Smooth muscle cell of the pulmonary artery (primary cell): ENCODE measurements at places on chromosomes 7 and 10. TPM values are rescaled to one million over a fixed set of nuclear protein-coding genes. Genes with fewer than 3 reads are reported as not detected.

Gene FAM131B
- 3.2 and 9.1 TPM in 2 replicates for total RNA-seq

Gene TAS2R16
- not detected in 2 replicates for total RNA-seq

Gene HYAL4
- total RNA-seq, result not detected in 2 replicates

Gene MSMB
- total RNA-seq, result not detected in 2 replicates

Gene CUZD1
- total RNA-seq, result 0.30 and 0.52 TPM in 2 replicates

Gene EN2
- not detected in 2 replicates for total RNA-seq

Gene CRHR2
- total RNA-seq, result not detected in 2 replicates

Gene ANK3
- 67.8 and 313 TPM in 2 replicates for total RNA-seq

Gene NPFFR1
- not detected in 2 replicates for total RNA-seq

Gene STAMBPL1
- total RNA-seq, result 7.6 and 48.9 TPM in 2 replicates

Gene PDK4
- total RNA-seq, result 0.30 and 3.6 TPM in 2 replicates

Gene CREB5
- 1.7 and 7.6 TPM in 2 replicates for total RNA-seq

Gene GPNMB
- 205 and 214 TPM in 2 replicates for total RNA-seq

Gene TACC2
- total RNA-seq, result 5.7 and 8.8 TPM in 2 replicates

Gene TMEM225B
- 0.52 and 1.1 TPM in 2 replicates for total RNA-seq

Gene IPMK
- total RNA-seq, result 6.7 and 8.5 TPM in 2 replicates

Gene UFSP1
- 4.0 and 6.0 TPM in 2 replicates for total RNA-seq

Gene EIF5AL1
- total RNA-seq, result 0.13 and 0.26 TPM in 2 replicates

Gene ZNF736
- total RNA-seq, result 7.4 and 8.9 TPM in 2 replicates

Gene RASA4B
- total RNA-seq, result 7.7 and 10.0 TPM in 2 replicates

Gene FAM25A
- total RNA-seq, result not detected in 2 replicates
